NCI-H2029 (cell line): ENCODE measurements at places on chromosomes 2 and 18.

DNA sequence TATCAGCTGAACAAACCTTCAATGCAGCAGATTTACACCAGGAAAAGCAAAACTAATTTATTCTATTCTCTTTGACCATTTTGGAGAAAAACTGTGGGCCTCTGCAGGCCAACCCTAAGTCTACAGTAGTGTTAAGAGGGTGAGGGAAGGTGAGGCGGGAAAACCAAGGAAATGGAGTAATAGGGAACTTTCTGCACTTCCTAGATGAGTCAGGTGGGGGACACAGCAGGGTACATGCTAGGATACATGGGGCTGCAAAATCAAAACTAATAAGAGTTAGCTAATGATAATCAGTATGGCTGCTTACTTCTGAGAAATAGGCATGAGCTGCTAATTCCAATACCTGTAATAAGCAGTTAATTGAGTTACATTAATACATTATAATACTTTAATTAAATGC lies 66.0 kb upstream of the PGAP1 start:
- DNase-seq, result no peak

GRCh38 chr2:79622508-79622907 lies 109.7 kb downstream of the CTNNA2 start:
- DNase-seq, result no peak

GRCh38 chr2:197266477-197266876 lies 44.1 kb downstream of the ANKRD44 start:
- DNase-seq, result no peak

DNA sequence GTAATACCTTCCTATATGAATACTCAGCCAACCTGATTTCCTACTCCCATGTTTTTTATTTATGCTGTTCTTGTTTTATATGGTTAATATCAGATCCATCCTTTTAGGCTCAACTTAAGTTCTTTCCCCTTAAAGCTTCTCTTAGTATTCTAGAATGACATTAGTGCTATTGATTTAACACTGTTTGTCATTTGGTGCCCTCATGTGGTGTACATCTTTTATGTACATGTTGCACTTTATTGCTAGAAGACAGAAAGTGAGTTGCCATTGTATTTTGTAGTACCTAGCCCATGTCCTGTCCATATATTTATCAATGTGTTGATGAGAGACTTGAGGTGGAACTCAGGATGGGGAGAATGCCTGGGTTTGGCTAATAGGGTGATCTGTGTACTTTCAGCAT lies 2.5 kb downstream of the HTRA2 start:
- no peak for DNase-seq

GRCh38 chr2:198991431-198991830 lies 466.3 kb downstream of the SATB2 start:
- DNase-seq, result no peak

- no peak for DNase-seq
Observed at GRCh38 chr18:25005541-25006403, 346.2 kb downstream of the ZNF521 start.

- no peak for DNase-seq
Observed at GRCh38 chr2:151975460-151976414, 123.1 kb downstream of the CACNB4 start.

DNA sequence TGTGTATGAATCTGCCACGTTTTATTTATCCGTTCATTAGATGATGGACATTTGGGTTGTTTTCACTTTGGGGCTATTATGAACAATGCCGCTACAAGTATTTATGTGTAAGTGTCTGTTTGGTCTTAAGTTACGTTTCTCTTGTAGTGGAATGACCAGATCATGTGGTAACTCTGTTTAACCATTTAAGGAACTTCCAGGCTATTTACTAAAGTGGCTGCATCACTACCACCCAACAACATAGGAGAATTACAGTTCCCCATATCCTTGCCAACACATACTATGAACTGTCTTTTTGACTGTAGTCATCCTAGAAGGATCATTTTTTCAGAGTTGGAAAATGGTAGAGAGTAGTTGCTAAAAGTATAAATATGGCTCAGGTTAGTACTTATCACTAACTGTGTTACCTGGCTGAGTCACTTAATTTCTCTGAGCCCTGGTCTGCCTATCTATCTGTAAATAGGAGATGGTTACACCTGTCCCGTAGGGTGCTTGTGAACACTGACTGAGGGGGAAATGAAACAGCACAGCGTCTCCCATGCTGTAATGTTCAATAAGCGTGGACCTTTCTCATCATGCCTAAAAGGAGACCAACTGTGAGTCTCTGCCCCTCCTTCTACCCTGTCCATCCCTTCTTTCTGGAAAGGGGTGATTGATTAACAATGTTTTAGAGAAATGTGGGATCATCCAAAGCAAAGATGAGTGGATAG lies 103.1 kb downstream of the SH3RF3 start:
- DNase-seq, result no peak

DNA sequence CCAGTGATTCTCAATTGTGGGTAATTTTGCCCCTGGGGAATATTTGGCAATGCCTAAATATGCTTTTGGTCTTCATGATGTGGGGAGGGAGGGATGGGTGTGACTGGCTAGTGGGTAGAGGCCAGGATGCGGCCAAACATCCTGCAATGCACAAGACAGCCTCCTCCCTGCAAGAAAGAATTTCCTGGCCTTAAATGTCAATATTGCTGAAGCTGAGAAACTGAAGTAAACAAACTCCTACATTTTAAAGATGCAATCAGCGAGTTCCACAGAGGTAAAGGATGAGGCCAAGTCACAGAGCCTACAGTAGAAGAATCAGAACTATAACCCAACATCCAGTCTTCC lies 272.9 kb upstream of the EPHA4 start:
- DNase-seq, result no peak

GRCh38 chr18:58537272-58538038 lies 91.4 kb downstream of the ALPK2 start:
- no peak for DNase-seq

DNA sequence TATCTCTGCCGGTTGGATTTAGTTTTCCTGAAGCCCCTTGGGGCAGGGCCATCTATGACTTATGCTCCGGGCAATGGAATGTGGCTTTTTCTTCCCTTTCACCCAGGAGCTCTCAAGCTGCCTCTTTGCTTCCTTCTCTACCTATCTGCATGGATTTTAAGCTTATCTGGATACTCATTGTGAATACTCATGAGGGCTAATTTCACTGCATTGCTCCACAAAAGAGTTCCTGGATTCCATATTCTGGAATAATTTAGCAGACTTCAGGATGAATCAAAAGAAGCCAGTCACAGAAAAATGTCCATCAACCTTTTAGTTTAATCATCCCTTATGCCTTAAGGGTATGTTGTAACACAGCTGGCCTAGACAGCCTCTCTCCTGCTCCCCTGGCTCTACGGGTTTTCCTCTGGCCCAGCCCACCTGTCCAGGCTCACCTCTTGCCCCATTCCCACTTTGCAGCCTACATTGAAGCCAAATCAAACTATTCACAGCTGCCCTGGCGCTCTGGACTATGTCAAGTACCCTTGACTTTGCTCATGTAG lies 122.8 kb upstream of the RMDN2 start:
- peak; percentile 61 for DNase-seq

DNA sequence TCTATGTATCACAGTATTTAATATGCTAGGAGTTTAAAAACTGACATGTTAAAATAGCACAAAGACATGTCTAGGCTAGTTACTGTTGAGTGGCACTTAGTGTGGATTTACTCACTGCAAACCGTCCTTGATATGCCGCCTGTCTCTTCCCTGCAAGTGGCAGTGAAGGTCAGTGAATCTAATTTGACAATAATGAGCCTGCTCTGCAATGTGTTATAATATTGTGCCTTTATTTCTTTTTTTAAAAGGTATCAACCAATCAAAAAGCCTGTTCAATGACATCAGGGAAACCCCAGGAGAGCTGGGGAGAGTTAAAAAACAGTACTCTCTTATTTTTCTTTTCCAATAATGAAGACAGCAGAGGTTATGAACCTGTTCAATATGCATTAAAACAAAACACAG lies 384.1 kb downstream of the ERBB4 start:
- no peak for DNase-seq

GRCh38 chr2:197081294-197081693 lies 154.8 kb upstream of the PGAP1 start:
- DNase-seq, result no peak

DNA sequence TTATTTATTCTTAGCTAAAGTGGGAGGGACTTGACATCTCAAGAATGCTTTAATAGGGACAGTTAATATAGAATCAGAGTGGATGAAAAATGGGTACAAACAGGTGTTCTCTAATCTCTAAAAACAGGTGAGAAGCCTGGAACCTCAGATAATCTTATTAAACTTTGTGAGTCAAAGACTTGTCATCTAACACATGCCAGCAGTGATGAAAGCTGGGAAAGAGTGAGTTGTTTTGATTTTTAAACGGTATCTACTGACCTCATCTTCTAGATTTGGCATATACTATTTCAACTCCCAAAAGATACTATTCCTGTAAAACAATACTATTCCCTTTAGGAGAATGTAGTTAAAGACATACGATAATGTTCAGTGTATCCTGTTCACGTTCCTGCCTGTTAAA lies 103.4 kb downstream of the CCDC141 start:
- no peak for DNase-seq

- peak; percentile 97 for DNase-seq
Observed at GRCh38 chr2:98378901-98379300, 32.6 kb downstream of the CNGA3 start.

- no peak for DNase-seq
Observed at GRCh38 chr18:44133483-44133882, 547.2 kb upstream of the SETBP1 start.

- no peak for DNase-seq
Observed at GRCh38 chr2:96209011-96209728, 543 bp upstream of the STARD7 start.

GRCh38 chr2:108195133-108195439 lies 44.7 kb upstream of the SULT1C3 start:
- DNase-seq, result no peak
